ENCODE measurements at places on chromosomes 6 and 20.

GRCh38 chr20:43198607-43199006 is 8.9 kb upstream of the PTPRT start:
- no peak for DNase-seq

DNA sequence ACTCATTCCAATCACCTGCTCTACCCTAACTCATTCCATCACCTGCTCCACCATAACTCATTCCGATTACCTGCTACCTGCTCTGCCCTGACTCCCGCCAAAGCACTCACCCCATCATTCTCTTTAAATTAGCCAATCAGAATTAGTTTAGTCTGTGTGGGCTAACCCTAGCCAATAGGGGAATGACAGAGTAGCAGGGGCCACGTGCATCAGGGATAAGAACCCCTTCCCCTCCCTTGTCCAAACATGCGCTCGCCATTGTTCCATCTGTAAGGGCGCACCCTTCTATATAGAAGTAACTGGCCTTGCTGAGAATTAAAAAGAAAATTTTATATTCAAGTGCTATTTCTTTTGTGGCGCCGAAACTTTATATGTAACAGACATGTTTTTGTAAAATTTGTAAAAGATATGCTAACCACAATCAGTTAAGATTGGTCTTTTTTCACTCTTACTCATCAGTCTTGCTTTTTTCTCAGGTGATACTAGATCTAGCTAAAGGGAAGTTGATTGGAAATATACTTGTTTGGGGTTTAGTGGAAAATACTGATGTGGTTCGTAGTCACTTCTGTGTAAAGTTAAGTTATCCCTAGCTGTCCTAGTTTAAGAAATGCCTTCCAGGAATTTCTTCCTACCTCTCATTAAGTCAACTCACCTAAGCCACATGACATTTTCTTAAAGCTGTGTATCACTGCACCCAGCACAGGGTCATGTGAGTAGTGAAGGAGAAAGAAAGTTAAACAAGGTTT is 16.5 kb downstream of the RTN4IP1 start:
- no peak for DNase-seq

GRCh38 chr6:43505718-43506117 is 4.4 kb downstream of the LRRC73 start:
- no peak for DNase-seq

GRCh38 chr6:142714951-142715785 is 229.8 kb downstream of the HIVEP2 start:
- DNase-seq: no peak

DNA sequence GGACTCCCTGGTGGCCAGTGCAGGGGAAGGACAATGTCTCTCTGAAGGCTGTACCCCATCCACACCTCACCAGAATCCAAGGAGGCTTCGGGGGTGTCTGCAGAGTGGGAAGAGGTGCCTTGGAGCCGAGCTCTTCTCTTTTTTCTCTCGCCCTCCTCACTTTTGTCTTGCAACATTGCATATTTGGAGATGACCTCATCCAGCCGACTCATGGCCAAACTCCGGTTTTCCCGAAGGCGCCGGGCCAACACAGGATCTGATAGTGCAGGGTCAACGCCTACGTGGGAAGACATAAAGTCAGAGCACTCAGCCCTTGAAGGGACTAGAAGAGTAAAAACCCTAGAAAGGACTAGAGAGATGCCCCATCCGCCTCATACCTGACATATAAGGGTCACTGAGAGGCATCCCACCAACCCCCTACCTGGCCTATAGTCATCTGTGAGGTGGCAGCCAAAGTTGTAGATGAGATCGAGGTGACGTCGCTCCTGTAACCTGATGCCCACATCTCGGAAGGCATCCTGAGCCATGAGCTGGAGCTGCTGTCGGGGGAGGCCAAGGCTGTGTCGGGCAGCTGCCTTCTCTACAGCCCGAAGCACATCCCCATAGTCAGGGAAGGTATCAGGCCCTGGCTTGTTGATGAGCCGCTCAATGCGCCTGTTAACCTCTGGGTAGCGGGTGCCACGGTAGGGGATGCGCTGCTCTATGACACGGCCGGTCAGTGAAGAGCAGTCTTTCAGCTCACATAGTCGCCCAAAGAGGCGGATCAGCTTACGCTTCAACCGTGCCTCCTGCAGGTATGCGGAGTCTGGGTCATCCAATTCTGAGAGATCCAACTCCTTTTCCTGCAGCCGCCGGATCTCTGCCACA is 3.0 kb upstream of the ZBTB22 start:
- no peak for DNase-seq

DNA sequence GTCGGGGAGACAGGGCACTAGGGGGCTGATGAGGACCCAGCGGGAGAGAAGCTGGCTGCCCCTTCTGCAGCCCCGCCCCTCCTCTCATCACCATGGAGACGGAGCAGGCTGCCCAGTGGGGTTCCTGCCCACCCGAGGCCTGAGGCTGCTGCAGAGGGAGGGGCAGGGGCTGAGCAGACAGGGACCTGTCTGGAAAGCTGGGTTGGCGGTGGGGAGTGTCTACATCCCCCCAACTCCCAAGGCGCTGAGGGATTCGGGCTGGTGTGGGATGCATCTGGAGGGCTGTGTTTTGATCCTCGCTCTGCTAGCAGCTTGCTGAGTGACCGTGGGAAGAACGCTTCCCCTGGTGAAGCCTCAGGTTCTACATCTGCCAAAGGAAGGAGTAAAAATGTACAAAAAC is 1.2 kb upstream of the BPI start:
- no peak for DNase-seq

DNA sequence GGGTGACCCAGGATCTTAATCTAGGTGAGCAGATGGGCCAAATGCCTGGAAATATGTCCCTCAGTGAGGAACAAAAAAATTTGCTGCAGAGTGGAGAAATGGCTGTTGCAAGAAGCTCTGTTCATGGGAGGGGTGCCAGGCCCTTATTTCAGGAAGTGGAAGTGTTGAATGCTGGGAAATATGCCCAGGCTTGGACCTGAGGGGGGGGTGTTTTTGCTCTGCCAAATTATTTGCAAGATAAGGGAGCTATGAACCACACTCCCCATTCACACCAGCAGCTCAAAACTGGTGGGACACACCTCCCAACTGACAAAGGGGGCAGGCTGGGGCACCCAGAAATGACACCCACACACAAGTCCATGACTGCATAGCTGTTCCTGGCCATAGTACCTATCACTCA is 8.7 kb downstream of the CST4 start:
- DNase-seq: no peak

GRCh38 chr20:34397096-34397495 is 34.0 kb downstream of the ITCH start:
- DNase-seq: no peak

DNA sequence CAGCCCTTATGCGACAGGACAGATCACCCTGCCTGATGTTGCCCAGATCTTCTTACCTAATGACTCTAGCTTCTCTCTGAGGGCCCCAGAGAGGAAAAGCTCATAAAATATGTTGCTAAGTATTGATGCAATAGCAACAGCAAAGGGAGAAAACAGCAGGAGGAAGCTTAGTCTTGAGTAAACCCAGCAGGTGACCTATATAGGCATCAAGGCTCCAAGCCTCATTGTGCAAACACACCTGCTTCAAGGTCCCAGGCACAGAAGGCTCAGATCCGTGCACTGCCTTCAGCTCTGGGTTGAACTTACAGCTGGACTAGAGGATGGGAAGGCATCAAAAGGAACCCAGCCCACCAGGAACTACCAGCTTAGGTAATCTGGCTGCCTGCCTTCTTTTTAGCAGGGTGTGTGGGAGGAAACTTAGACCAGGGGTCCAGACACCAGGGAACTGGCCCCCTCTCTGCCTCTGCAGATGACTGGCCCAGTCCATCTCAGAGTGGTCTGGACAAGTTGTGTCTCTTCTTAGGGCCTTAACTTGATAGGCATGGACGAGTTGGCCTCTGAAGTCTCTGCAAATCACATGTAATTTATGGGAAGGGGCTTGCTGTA is 34.4 kb downstream of the TGM3 start:
- DNase-seq: peak; percentile 70

GRCh38 chr6:118725944-118726343 is 74.6 kb upstream of the CEP85L start:
- no peak for DNase-seq

DNA sequence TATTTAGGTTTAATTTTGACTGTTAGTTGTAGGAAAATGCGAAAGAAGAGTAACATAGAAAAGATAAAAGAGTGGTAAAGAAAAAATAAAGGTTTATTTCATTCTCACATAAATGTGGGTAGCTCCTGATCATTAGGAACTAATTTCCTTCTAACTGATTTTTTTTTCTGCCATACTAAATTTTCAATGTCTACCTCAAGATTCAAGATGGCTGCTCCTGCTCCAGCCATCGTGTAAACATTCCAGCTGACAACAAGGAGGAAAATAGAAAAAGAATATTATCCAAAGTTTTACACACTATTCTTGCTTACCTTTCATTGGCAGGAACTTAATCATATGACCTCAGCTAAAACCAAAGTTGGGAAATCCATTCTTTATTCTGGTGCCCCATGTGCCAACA is 488.2 kb downstream of the LMBRD1 start:
- DNase-seq: no peak

DNA sequence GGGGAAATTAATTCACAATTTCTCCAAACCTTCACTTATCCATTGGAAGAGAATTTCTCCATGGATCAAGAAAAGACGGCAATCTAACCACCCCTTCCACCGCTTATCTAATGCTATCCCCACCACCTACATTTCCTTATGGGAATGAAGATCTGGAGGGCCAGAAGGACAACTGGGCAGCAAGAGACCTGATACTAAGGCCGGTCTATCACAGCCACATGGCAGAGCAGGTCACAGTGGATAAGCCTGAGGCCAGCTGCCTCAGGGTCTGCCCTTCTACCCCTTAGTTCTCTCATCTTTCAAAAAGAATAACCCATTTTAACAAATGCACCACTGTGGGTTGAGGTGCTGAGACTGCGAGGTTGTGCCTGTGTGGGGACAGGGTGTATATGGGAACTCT is 37.1 kb downstream of the MAN1A1 start:
- no peak for DNase-seq

DNA sequence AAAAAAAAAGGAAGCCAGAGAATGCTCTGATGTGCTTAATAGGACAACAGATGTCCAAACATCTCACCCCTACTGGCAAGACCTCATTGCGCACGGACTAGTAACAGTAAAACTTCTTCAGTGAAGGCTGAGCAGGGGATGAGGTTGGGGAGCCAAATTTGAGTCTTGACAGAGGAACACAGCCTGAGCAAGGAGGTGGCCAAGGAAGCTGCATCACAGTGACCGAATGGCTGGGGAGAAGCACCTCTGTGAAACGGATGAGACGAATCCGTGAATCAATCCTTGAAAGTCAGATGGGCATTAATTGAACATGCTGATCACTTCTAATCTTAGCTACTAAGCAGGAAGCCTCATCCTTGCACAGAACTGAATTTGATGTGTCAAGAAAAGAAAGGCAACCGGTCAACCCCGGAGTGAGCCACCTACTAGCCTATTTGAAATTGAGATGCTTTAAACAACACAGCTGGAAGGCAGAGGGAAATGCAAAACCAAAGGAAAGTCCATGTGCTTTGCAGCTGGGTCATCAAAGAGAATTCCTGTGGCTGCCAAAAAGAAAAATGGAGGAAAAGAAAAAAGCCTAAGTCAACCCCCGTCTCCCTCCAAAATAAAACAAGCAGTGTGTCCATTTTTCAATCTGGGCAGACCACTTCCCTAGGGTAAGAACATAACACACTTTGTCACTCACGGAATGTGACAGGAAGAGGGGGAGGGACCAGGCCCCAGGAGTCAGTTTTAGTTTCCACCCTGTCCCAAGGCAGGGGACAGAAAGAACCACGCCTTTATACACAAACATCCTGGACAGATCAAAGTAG is 29.5 kb downstream of the PXDC1 start:
- no peak for DNase-seq

- DNase-seq: no peak
Observed at GRCh38 chr20:59120491-59120890, 43.1 kb upstream of the ZNF831 start.

DNA sequence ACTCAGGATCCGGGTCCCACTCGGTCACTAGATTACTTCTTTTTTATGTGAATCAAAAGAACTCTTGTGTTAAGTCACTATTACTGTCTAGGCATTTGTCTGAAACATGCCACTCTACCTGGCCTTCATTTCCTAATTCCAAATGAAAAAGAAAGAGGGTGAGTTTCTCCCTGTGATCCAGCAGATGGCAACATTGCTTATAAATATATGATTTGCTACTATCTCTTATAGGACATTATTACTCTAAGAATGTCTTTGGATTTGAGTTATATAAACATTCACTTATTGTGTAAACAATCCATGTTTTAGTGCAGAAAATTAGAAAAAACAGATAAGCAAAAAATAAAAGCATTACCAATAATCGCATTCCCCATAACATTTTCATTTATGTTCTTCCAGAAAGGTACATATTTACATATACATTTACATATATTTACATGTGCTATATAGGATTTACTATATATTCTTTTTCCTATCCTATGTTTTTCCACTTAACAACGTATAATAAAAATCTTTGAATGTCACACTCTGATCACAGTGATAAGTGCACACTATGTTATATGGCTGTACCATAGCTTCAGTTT is 66.9 kb downstream of the FAXC start:
- DNase-seq: peak; percentile 24

Measured in NCI-H748 treated with DMSO at 0.1 percent for 48 hours (cell line).